ENCODE measurements at places on chromosomes 3 and 15.
A peak's percentile ranks its signal among the peaks of the same experiment; 100 is the strongest.

- no peak for DNase-seq
Observed at GRCh38 chr3:156923349-156923748, 97.2 kb downstream of the LEKR1 start.

DNA sequence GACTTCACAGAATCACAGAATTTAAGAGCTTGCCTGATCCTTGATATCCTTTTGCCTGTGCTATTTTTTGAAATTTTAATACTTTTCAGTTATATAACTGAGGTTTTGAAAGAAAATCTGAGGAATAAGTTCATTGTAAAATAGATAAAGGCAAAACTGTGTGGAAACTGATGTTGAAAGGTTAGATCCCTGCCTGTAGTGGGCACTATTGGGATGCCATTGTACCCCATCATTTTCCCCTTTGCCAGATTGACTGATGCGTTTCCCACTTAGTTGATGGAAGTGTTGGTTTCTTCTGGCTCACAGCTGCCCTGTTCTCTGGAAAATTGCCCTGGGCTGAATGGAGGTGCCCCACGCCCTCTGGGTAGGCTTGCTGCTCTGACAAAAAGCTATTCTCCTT, 387.9 kb downstream of the RBMS3 start:
- DNase-seq = no peak

DNA sequence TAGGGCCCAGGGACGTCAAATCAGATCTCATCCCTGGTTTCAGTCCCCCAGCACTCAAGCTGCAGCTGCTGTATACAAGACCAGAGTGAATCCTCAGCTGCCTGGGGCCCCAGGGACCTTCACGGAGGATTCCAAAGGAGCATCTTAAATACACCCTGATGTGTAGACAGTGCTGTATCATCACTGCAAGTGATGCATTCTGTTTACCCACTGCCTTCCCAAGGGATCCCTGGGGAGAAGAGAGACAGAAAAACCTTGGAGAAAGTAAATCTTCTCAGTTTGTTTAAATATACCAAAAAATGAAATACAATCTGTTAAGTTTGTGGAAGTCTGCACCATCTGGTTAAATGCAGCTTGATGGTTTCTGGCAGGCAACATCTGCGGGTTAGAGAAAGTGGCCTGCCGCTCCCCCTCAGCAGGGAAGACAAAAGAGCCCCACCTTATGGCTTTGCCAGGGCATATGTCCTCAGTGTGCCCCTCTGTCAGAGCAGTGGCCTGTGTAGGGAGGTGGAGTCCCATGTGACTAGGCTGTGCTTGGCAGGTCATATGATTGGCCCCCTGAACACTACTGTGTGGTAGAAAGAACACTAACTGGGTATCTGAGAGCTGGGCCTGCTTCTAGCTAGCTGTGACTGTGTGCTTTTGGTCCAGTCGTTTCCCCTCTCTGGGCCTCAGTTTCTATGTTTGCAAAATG, 222.2 kb upstream of the TRIM42 start:
- no peak for DNase-seq

DNA sequence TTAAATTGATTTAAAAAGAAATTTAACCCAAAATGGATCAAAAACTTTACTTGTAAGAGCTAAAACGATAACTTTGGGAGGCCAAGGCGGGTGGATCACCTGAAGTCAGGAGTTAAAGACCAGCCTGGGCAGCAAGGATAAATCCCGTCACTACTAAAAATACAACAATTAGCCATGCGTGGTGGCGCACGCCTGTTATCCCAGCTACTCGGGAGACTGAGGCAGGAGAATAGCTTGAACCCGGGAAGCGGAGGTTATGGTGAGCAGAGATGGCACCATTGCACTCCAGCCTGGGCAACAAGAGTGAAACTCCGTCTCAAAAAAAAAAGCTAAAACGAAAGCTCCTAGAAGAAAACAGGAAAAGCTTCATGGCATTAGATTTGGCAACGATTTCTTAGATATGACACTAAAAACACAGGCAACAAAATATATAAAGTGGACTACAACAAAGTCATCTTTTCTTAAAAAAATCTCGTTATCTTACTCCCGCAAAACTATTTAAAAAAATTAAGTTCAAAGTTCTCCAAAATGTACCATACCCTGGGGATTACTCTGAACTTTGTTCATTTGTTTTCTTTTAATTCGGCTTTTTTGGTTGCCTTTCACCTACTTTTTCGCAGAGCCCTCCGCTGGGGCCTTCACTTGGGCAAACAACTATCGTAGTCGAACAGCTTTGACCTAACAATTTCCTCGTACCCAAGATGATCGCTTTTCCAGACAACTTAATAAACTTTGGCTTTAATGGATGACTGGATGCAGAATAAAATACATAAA, 2.9 kb downstream of the HDDC3 start:
- DNase-seq = no peak

GRCh38 chr15:57769266-57769665, 62.8 kb downstream of the POLR2M start:
- peak; percentile 79 for DNase-seq

DNA sequence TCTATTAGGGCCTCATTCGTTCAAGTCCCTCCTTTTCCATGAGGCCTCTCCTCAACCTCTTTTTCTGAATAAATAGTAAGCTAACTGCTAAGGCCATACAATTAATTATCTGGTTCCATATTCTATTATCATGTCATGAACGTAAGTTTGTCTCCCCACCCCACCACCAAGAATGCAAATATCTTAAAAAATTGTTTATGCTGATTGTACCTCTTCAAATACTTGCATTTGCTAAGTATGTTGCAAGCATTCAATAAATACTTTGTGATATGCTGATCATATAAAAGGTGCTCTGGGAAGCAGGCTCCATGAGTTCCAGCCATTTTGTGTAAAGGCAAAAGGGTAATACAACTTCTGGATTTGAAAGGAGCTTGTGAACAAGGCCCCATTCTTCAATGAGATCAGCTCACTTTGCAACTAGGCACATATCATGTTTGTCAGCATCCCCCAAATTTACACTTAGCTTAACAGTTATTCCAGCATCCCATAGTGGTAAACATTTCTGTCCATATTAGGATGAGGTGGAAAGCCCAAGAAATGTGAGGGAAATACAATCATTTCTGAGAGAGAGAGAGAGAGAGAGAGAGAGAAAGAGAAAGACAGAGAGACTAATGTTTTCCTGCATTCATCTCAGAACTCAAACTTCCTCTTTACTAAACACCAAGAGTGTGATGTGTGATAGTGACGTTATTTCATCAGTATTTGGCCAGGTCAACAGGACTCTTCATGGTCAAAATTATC, 33.2 kb downstream of the SLC12A8 start:
- DNase-seq = no peak

DNA sequence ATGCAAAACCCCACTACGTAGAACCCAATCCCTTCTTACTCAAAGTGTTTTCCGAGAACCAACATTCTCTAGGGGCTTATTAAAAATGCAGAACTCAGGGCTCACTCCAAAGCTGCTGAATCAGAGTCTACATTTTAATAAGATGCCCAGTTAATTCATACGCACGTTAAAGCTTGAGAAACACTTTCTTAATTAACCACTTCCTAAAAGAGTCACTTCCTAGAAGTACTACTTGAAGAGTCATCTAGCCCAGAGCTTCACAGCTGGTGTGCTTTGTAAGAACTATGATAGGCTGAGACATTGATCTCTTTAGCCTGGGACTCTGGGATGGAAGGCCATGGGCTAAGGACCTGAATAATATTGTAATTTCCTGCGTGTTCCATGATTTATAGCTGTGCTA, 9.0 kb downstream of the COL6A5 start:
- DNase-seq = no peak

- DNase-seq = no peak
Observed at GRCh38 chr3:143010024-143010423, 8.7 kb downstream of the U2SURP start.

- no peak for DNase-seq
Observed at GRCh38 chr3:193945143-193945542, 190.8 kb upstream of the HES1 start.

DNA sequence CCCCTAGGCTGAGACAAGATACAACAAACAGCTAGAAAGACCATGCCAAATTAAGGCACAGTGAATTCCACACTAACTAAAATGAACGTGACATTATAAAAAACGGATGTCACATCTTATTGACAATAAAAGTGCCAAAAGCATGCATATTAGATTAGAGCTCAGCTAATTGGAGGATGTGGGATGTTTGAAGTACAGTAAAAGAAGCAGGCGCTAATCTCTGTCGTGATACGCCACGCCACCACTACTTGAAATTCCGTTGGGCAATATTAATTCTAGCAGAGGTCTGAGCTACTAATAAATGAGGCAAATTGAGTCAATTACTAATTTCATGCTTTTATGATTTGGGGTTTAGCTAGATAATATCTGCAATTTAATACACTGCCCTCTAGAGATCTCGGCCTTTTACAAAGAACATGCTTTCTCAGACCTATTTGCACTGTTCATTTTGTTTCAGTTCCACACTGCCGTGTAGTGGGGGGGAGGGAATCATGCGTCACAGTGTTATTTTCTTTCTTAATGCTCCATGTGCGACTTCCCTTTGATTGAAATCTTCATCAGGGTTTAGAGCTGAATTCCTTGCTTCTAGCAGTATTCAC, 52.9 kb upstream of the ROBO2 start:
- no peak for DNase-seq

- no peak for DNase-seq
Observed at GRCh38 chr3:129973853-129974563, 512 bp upstream of the TRH start.

- no peak for DNase-seq
Observed at GRCh38 chr3:186456731-186457191, 87.4 kb downstream of the CRYGS start.

DNA sequence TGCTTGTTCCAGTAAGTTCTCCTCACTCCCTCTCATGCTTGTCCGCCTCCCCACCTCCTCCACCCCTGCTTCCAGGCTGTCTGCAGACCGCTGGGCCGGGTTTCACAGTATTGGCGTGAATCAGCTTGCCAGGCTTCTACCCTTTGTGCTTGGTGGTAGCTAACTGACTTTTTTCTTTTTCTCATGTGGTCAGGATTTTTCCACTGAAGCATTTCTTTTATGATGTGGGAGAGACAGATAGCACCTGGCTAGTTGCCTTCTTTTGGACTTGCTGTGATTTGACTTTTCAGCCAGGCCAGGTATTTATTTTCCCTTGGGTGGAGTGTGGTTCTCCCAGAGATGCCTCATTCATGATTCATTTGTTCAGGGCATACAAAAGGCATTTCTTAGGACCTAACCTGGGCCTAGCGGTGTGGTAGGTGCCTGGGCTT, 60.6 kb downstream of the ST6GAL1 start:
- DNase-seq = no peak

- DNase-seq = peak; percentile 39
Observed at GRCh38 chr3:60610441-60611112, 640.7 kb downstream of the FHIT start.

GRCh38 chr3:115040673-115041286, 106.3 kb downstream of the ZBTB20 start:
- no peak for DNase-seq

- no peak for DNase-seq
Observed at GRCh38 chr15:57377478-57377847, 1.2 kb downstream of the CGNL1 start.

DNA sequence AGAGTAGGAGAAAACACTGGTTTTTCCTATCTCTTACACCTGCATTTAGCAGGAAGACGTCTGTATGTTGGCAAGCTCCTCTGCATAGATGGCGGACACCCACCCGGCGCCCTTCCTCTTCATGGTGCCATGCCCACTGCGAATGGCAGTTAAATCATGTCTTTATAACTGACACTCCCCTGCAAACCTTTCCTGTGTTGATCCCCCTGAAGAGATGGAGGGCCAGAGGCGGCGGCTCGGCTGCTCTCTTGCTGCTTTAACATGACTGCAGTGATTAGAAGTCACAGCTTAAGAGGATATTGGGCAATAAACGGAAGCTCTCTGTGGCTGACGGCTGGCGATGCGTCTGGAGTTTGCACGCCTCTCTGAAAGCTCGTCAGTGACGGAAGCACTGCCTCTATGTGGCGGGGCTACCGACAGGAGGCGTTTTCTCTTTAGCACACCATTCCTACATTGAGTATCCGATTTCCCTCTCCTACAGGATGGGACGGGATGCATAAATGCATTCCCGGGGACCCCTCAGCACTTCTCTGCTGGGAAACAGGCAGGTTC, 25.5 kb upstream of the SNRPA1 start:
- DNase-seq = no peak

DNA sequence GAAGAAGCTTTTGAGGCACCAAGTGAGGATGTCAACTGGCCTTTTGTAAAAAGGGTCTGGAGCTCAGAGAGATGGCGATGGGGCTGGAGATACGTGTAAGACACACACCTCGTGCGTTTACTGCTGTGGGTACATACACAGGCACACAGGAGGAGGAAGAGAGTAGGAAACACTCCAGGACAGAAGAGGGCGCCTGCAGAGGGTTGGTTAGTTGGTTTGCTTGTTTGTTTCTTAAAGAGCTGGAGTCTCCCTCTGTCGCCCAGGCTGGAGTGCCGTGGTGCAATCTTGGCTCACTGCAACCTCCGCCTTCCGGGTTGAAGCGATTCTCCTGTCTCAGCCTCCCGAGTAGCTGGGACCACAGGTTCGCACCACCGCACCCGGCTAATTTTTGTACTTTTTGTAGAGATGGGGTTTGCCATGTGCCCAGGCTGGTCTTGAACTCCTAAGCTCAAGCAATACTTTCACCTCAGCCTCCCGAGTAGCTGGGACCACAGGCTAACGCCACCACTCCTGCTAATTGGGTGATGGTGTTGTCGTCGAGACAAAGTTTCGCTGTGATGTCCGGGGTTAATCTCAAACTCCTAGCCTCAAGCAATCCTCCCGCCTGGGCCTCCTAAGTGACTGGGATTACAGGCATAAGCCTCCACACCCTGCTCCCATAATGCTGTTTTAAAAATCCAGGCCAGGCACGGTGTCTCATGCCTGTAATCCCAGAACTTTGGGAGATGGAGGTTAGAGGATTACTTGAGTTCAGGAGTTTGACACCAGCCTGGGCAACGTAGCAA, 1.3 kb upstream of the PRR20G start:
- DNase-seq = no peak

GRCh38 chr15:33371159-33371558, 60.4 kb downstream of the RYR3 start:
- no peak for DNase-seq

GRCh38 chr3:124650798-124651197, 79.5 kb upstream of the UMPS start:
- no peak for DNase-seq

GRCh38 chr15:40111888-40112287, 3.2 kb upstream of the BMF start:
- DNase-seq = no peak

- DNase-seq = no peak
Observed at GRCh38 chr3:50486219-50486888, 17.1 kb downstream of the CACNA2D2 start.

- DNase-seq = peak; percentile 86
Observed at GRCh38 chr15:67097930-67098740, 32.7 kb downstream of the SMAD3 start.

- peak; percentile 53 for DNase-seq
Observed at GRCh38 chr3:61358364-61358763, 107.1 kb upstream of the FHIT start.

GRCh38 chr3:124850633-124851032, 36.5 kb downstream of the ITGB5 start:
- no peak for DNase-seq

- DNase-seq = no peak
Observed at GRCh38 chr15:89095073-89095472, 6.8 kb downstream of the ABHD2 start.

All from left hindlimb (tissue), 1 donor.